PC-9 (cell line): ENCODE measurements at places on chromosomes 6 and 20. TPM values are rescaled to one million over a fixed set of nuclear protein-coding genes. Genes with fewer than 3 reads are reported as not detected.

GRCh38 chr6:42332916-42333315 lies 115.3 kb upstream of the MRPS10 start:
- H3K4me1 ChIP-seq = peaks cover 7% of the 10 kb centered on the region
- DNase-seq = no peak
- peaks cover 3% of the 10 kb centered on the region; the same call in 1 of the 2 replicates for H3K36me3 ChIP-seq
- H3K27me3 ChIP-seq = no peaks in the 10 kb centered on the region
- no peak overlapping the region for H3K4me3 ChIP-seq

Gene PAX1
- not detected in 2 replicates for total RNA-seq

DNA sequence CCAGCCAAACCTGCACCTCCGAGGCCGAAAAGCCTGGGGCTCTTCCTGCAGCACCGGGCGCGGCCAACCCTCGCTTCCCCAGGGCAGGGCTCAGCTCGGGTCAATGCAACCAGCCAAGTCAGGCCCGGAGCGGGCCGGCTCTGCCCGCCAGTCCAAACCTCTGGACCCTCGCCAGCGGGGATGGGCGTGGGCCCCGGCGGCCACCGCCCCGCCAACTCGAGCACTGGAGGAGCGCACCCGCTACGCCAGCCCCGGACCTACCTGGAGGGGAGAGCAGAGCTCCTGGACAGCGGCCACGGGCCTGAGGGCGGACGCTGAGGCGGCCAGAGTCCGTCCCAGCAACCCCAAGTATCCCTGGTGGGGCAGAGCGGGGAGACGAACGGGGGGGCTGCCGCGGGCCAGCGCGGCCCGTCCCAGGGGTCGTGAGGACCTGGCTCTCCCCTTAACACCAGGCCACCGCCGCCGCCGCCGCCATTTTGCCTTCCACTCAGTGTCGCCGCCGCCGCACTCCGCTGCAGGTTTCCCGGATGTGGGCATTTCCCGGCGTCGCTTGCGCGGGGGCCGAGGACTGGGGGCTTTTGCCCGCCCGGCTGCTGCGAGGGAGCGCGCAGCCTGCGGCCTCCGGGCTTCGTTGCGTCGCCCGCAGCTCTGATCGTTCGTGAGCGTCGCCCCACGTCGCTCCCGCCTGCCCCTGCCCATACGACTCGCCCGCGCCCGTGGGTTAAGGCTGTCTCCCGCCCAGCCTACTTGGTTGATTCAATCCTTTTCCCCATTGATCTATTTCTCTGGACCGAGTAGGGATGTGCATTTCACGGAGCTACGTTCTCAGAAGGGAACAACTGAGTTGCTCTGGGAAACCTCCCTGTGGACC lies at the start of gene LATS1:
Gene LATS1, minus strand, starts transcription at position 514 of the 871 bp plus-strand sequence. CDS start 15,975 bp downstream, outside the sequence.
- H3K27me3 ChIP-seq = no peaks in the 10 kb centered on the region
- no peaks in the 10 kb centered on the region for H3K36me3 ChIP-seq
- H3K4me1 ChIP-seq = peaks cover 21% of the 10 kb centered on the region; the same call in 1 of the 2 replicates
- peak within 1 kb of the TSS; percentile 92 for H3K27ac ChIP-seq
- peak within 1 kb of the TSS; percentile 79 for H3K4me3 ChIP-seq
- peak; percentile 76 for DNase-seq

GRCh38 chr6:145670311-145670710 lies 65.0 kb downstream of the EPM2A start:
- no peak overlapping the region for H3K27ac ChIP-seq
- no peak overlapping the region for H3K4me3 ChIP-seq
- no peaks in the 10 kb centered on the region for H3K27me3 ChIP-seq
- no peaks in the 10 kb centered on the region for H3K36me3 ChIP-seq
- H3K4me1 ChIP-seq = no peaks in the 10 kb centered on the region
- no peak for DNase-seq

GRCh38 chr20:19423097-19423899 lies 210.9 kb downstream of the SLC24A3 start:
- no peak overlapping the region for H3K4me3 ChIP-seq
- no peak overlapping the region for H3K27ac ChIP-seq
- no peaks in the 10 kb centered on the region for H3K4me1 ChIP-seq
- H3K27me3 ChIP-seq = peaks cover 68% of the 10 kb centered on the region
- no peak for DNase-seq
- H3K36me3 ChIP-seq = no peaks in the 10 kb centered on the region

DNA sequence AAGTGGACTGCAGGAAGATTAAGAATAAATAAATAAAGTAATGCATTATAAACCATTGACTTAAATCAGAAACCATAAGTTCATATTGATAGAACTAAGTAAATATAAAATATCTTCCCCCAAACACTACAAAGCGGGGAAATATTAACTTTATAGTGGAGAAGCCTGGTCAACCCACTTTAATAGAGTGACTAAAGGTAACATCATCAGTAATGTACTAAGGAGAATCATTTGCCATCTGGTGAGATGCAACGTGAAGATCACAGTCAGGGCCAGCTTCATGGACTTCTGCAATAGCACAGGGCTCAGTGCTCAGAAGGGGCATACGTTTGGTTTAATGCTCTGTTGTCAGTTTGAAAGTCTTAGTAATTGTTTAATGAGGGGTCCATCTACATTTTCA lies 58.8 kb upstream of the CD83 start:
- peaks cover 25% of the 10 kb centered on the region for H3K4me1 ChIP-seq
- H3K27ac ChIP-seq = no peak overlapping the region
- no peaks in the 10 kb centered on the region for H3K36me3 ChIP-seq
- H3K27me3 ChIP-seq = no peaks in the 10 kb centered on the region
- no peak for DNase-seq

Gene RSPH9
- total RNA-seq = not detected in 2 replicates

DNA sequence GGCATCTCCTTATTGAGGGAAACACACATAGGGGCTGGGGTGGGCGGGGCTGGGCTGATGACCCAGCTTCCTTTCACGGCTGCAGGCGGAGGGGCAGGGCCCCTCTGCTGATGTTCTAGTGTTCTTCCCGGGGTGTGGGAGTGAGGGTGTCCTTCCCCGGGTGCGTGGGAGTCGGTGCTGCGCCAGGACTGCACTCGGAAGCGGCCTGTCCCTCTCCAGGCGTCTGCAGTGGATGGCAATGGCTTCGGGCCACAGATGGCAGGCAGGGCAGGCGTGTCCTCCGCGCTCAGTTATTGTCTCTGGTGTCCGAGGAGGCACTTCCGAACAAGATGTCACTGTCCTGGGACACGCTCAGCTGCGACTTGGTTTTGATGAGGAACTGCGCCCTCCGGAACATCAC lies 19.2 kb downstream of the KCNG1 start:
- no peaks in the 10 kb centered on the region for H3K36me3 ChIP-seq
- H3K4me3 ChIP-seq = no peak overlapping the region
- no peaks in the 10 kb centered on the region for H3K4me1 ChIP-seq

Gene C6orf163
- 1.5 and 2.0 TPM in 2 replicates for total RNA-seq

Gene KCNK5
- 11.9 and 14.3 TPM in 2 replicates for total RNA-seq

Gene HLA-DMB
- total RNA-seq = 0.73 and 1.1 TPM in 2 replicates

DNA sequence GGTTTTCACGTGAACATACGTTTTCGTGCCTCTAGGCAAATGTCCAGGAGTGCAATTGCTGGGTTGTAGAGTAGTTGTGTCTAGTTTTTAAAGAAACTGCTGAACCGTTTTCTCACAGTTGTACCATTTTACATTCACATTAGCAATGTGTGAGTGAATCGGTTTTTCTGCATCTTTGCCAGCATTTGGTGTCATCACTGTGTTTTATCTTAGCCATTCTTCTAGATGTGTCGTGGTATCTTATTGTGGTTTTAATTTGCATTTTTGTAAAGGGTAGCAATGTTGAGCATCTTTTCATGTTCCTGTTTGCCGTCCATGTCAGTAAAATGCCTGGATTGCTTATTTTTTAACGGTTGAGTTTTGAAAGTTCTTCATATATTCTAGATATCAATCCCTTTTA lies 10.2 kb downstream of the DOK5 start:
- DNase-seq = no peak
- H3K27ac ChIP-seq = no peak overlapping the region
- H3K36me3 ChIP-seq = no peaks in the 10 kb centered on the region
- H3K4me1 ChIP-seq = no peaks in the 10 kb centered on the region; the same call in 1 of the 2 replicates
- no peaks in the 10 kb centered on the region for H3K27me3 ChIP-seq

Gene C6orf132
- total RNA-seq = 49.8 and 53.9 TPM in 2 replicates

DNA sequence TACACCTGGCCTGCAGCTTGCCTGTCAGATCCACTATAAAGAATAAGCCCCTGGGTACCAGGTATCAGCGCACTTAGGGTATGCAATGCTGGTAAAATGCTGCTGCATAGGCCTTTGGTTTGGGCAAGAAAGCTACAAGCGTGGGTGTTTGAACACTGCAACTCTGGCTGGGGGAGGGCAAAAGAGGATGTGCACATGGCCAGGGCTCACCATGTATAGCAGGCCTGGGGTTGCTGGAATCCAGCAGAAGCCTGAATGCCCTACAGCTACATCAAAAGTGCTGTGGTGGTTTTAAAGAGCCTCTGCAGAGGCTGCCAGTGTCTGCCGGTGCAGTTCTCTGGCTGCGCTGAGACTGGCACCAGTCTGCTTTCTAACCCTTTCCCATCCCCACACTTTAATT lies 51.7 kb downstream of the UQCC1 start:
- H3K36me3 ChIP-seq = peaks cover 7% of the 10 kb centered on the region; the same call in 1 of the 2 replicates
- no peaks in the 10 kb centered on the region for H3K27me3 ChIP-seq
- H3K4me3 ChIP-seq = no peak overlapping the region
- H3K4me1 ChIP-seq = peaks cover 19% of the 10 kb centered on the region; the same call in 1 of the 2 replicates
- no peak for DNase-seq

DNA sequence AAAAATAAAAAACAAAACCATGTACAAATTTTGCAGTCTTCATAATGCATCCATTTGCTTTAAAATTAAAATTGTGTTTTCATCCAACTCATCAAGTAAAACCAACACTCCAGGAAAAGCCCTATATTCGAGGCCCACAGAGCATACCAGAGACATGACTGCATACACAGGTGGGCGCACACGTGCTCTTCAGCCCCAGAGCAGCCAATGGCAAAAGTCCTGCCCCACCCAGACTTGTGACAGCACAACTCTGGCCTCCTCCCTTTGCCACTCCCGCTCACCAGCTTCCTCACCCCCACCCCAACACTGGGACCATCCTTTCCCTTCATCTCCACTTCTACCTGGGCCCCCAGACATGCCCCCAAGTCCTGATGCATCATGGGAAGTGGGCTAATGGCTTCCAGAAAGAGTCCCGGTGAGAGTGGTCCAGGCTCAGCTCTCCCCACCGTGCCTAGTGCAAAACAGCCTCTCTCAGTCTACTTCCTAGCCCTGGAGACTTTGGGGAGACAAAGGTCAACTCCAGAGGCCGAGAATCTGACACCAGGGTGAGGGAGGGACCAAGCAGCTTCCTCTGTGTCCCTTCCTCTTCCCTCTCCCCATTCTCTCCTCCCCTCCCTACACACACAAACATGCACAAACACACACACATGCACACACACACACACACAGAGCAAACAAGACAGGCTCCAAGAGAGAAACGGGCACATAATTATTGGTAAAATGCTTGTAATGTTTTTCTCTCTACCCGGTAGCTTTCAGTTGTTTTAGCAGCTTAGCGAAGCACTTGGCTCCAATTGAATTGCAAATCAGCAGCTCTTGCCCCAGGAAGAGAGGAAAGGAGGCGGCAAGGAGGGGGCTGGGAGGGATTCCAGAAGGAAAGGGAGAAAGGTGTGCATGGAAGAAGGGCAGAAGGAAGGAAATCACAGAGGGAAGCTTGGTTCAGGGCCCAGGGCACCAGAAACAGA lies 14.3 kb downstream of the GRM4 start:
- no peak overlapping the region for H3K27ac ChIP-seq
- H3K4me1 ChIP-seq = no peaks in the 10 kb centered on the region
- DNase-seq = no peak
- no peaks in the 10 kb centered on the region for H3K36me3 ChIP-seq
- no peak overlapping the region for H3K4me3 ChIP-seq

Gene THEMIS
- total RNA-seq = not detected in 2 replicates

DNA sequence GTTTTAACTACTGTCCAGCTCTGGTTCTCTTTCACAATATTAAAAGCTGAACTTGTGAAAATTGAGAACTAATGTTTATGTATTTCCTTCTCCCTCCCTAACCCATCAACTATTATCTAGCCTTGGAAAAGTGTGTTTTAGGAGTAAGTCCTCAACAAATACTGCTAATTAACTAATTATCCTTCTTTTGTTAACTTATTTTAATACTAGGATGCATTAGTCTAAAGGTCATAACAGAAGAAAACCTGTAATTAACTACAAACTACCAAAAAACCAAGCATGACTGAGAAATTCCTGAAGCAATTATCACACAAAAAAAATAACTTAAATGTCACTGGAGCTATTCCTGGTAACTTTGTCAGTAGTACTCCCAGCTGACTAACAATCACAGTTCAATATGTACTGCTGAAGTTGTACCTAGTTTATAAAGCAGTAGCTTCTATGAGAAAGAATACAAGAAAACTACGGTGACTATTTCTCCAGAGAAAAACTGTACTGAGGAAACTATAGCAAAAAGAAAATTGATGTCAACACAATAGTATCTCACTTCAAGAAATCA lies 301.9 kb downstream of the LAMA2 start:
- 0 out of 2 replicates have a peak, but pooled peaks cover 9% of the 10 kb centered on the region for H3K4me1 ChIP-seq
- no peaks in the 10 kb centered on the region for H3K27me3 ChIP-seq
- no peak overlapping the region for H3K4me3 ChIP-seq
- H3K27ac ChIP-seq = no peak overlapping the region

Gene RNF144B
- total RNA-seq = 26.2 and 34.5 TPM in 2 replicates

DNA sequence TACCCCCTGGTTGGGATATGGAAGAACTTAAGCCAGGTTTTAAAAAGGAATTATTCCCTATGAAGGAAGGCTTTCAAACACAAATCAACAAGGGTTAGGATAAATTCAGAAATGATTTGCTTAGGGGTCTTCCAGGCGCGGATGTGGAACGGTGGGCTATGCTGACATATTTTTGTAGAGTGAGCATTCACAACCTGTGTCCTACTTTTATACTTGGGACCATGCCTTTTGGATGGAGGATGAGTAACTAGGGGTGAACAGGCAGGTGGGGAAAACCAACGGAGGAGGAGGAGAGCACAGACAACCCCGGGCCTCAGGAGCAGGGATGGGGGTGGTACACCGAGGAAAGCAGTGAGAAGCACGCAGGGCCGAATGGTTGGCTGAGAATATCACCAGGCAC lies 5.9 kb downstream of the MYLK4 start:
- no peaks in the 10 kb centered on the region for H3K36me3 ChIP-seq
- H3K27me3 ChIP-seq = no peaks in the 10 kb centered on the region
- H3K4me1 ChIP-seq = no peaks in the 10 kb centered on the region

Gene RNF182
- total RNA-seq = 0.13 and 0.18 TPM in 2 replicates

Gene LY6G6D
- total RNA-seq = not detected in 2 replicates

DNA sequence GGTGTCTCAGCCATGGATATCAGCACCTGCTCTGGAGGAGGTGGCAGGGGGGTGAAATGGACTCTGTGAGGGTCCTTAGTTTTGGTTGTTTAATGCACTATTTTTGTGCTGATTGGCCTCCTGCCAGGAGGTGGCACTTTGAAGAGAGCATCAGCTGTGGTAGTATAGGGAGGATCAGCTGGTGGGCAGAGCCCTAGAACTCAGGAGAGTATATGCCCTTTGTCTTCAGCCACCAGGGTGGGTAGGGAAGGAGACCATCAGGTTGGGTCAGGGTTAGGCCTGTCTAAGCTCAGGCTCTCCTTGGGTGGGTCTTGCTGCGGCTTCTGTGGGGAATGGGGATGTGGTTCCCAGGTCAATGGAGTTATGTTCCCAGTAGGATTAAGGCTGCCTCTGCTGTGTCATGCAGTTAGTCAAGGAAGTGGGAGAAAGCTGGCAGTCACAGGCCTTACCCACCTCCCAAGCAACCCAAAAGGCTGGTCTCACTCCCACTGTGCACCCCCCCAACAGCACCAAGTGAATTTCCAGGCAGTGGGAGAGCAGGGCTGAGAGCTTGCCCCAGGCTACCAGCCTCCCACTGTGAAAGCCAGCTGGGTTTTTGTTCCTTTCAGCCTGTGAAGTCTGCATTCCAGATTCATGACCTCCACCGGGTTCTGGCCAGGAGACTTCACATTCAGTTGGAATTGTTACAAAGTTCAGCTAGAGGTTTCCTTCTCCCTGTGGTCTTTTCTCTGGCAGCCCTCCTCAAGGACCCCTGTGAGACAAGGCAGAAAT lies 5.7 kb upstream of the OSTM1 start:
- no peak overlapping the region for H3K4me3 ChIP-seq
- H3K4me1 ChIP-seq = peaks cover 34% of the 10 kb centered on the region
- no peaks in the 10 kb centered on the region for H3K36me3 ChIP-seq
- no peaks in the 10 kb centered on the region for H3K27me3 ChIP-seq
- peak overlapping the region; percentile 73 for H3K27ac ChIP-seq
